ENCODE measurements at places on chromosomes 1 and 21. TPM values are rescaled to one million over a fixed set of nuclear protein-coding genes. Genes with fewer than 3 reads are reported as not detected.

Gene EPHA2
- not detected for total RNA-seq

Gene CACNA1S
- total RNA-seq = not detected

Gene SPRR2A
- total RNA-seq = not detected

Gene SHE
- total RNA-seq = 0.10 TPM

Gene PMVK
- 11.0 TPM for total RNA-seq

Gene SLC22A15
- 9.2 TPM for total RNA-seq

Gene AMY1B
- not detected for total RNA-seq

Gene CELA3B
- total RNA-seq = not detected

Gene EPHA8
- total RNA-seq = not detected

Gene PLA2G5
- total RNA-seq = not detected

Gene KRTAP19-2
- not detected for total RNA-seq

Gene TEDDM1
- not detected for total RNA-seq

Gene ADGRB2
- 12.8 TPM for total RNA-seq

Gene RIPPLY3
- total RNA-seq = not detected

Gene GJA9
- total RNA-seq = not detected

Gene CLEC20A
- total RNA-seq = not detected

Measured in natural killer cell (primary cell).